Activated CD4-positive, alpha-beta T cell treated with anti-CD3 and anti-CD28 coated beads, Interleukin-2, amount 10 ng/mL, durations not matched to agents 7 days and 5 days (primary cell): ENCODE measurements at places on chromosomes 6 and 20. TPM values are rescaled to one million over a fixed set of nuclear protein-coding genes. Genes with fewer than 3 reads are reported as not detected.

- no peak for DNase-seq
- peaks cover 7% of the 10 kb centered on the region for H3K27me3 ChIP-seq
- H3K27ac ChIP-seq = no peak overlapping the region
- H3K4me3 ChIP-seq = no peak overlapping the region
Observed at GRCh38 chr6:37776566-37776965, 43.0 kb upstream of the ZFAND3 start.

- peak; percentile 66 for DNase-seq
- H3K27me3 ChIP-seq = peaks cover 47% of the 10 kb centered on the region
- H3K4me1 ChIP-seq = peaks cover 20% of the 10 kb centered on the region
- no peak overlapping the region for H3K27ac ChIP-seq
- H3K36me3 ChIP-seq = no peaks in the 10 kb centered on the region
Observed at GRCh38 chr6:12289365-12289919, 719 bp upstream of the EDN1 start.

GRCh38 chr6:4262526-4262925, 127.2 kb upstream of the ECI2 start:
- no peak overlapping the region for H3K4me3 ChIP-seq
- H3K36me3 ChIP-seq = no peaks in the 10 kb centered on the region
- no peaks in the 10 kb centered on the region for H3K4me1 ChIP-seq

GRCh38 chr6:145213614-145214013, 521.7 kb downstream of the EPM2A start:
- H3K27ac ChIP-seq = no peak overlapping the region
- H3K4me3 ChIP-seq = no peak overlapping the region
- H3K27me3 ChIP-seq = peaks cover 5% of the 10 kb centered on the region
- H3K36me3 ChIP-seq = no peaks in the 10 kb centered on the region
- peaks cover 7% of the 10 kb centered on the region for H3K4me1 ChIP-seq
- no peak for DNase-seq

DNA sequence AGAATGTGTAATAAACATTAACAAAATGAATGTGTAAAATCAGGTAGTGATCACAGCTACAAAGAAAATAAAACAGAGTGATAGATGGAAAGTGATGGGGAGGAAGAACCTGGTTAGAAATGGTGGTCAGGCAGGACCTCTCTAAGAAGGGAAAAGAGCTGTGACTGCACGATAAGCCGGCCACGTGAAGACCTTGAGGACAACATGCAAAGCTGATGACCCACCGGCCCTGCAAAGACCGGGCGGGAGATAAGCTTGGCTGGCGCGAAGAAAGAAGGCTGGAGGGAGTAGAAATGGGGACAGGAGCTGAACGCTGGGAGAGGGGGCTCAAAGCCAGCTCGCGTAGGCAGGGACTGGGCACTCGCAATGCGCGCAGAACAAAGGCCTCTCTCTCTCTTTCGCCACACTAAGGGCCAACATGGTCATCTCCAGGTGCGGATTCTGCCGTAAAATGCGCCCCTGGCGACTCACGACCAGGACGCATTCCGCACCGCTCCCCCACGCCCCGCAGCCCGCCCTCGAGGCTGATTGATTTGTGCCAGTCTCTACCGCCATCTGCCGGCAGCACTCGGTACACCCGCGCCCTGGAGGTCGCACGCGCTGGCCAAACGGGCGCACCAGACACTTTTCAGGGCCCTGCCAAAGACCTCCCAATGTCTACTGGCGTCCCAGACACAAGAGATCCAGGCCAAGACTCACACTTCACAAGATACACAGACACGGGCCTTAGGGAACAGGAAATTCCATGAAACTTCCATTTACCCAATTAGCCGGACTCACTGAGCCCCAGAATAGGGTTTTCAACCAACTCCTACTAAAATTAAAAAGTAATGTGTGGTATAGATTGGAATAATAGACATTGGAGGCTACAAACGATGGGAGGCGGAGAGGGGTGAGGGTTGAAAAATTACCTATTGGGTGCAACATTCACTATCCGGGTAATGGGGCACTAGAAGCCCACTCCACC, 9.4 kb downstream of the DEFB132 start:
- H3K36me3 ChIP-seq = no peaks in the 10 kb centered on the region
- peaks cover 5% of the 10 kb centered on the region for H3K27me3 ChIP-seq
- DNase-seq = peak; percentile 91
- peak overlapping the region; percentile 68 for H3K4me3 ChIP-seq
- H3K27ac ChIP-seq = peak overlapping the region; percentile 28

- H3K27me3 ChIP-seq = no peaks in the 10 kb centered on the region
- H3K4me1 ChIP-seq = no peaks in the 10 kb centered on the region
- no peak for DNase-seq
- no peak overlapping the region for H3K27ac ChIP-seq
- no peak overlapping the region for H3K4me3 ChIP-seq
Observed at GRCh38 chr20:19908576-19908975, 108.6 kb upstream of the NAA20 start.

DNA sequence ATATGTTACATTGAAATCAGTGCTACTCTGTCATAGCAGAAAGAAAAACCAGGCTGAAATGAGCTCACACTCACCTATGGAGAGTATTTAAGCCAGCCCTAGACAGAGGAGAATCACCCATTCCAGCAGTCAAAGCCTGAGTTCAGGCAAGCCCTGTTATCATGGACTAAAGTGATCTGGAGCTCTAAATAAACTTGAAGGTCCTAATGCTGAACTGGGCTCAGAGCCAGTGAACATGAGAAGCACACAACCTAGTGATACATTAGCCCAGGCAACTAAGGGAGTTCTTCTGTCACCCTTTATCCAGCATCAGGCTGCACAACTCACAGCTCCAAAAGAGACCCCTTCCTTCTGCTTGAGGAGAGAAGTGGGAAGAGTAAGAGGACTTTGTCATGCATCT, 425.0 kb downstream of the COL12A1 start:
- H3K27ac ChIP-seq = no peak overlapping the region
- H3K4me3 ChIP-seq = no peak overlapping the region
- H3K36me3 ChIP-seq = no peaks in the 10 kb centered on the region
- no peak for DNase-seq

DNA sequence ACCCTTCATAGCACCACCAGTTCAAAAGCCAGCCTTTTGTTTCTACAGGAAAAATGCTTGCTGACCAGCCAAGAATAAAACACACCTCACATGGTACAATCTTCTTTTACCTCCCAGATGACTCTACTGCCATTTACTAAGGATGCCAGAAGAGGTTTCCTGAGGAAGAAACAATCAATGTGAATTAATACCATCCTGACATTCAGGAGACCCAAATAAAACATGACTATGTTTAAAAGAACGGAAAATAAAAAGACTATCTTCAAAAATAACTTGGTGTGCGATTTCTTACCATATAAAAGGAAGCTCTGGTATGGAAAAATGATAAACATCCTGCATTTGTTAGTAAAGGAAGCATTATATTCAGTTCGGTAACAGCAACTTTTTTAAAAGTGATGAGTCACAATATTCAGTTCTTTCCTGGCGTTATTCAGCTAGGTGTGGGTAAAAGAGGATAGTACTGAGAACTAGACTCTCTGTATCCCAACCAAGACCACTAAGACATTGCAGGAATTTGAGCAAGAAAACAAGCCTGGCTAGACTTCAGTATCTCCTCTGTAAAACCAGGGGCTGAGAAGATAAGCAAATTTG, 16.3 kb downstream of the COL21A1 start:
- H3K36me3 ChIP-seq = no peaks in the 10 kb centered on the region
- H3K4me3 ChIP-seq = no peak overlapping the region

Gene ASXL1
- 110 TPM for total RNA-seq

Gene MUC22
- not detected for total RNA-seq

GRCh38 chr20:41748051-41748450, 129.9 kb upstream of the CHD6 start:
- no peak overlapping the region for H3K27ac ChIP-seq
- no peak for DNase-seq
- peaks cover 12% of the 10 kb centered on the region for H3K27me3 ChIP-seq
- H3K36me3 ChIP-seq = no peaks in the 10 kb centered on the region

- H3K36me3 ChIP-seq = no peaks in the 10 kb centered on the region
- H3K27me3 ChIP-seq = peaks cover 9% of the 10 kb centered on the region
- no peak overlapping the region for H3K4me3 ChIP-seq
- no peak overlapping the region for H3K27ac ChIP-seq
Observed at GRCh38 chr6:53696341-53696740, 30.8 kb upstream of the KLHL31 start.

Gene RAET1L
- not detected for total RNA-seq
